A375 (cell line): ENCODE measurements at places on chromosomes 13 and 19. TPM values are rescaled to one million over a fixed set of nuclear protein-coding genes. Genes with fewer than 3 reads are reported as not detected.

The LRFN3 gene
- total RNA-seq, result 2.1 TPM in 2 replicates

The ZNF772 gene
- total RNA-seq, result 12.3 and 15.8 TPM in 2 replicates

The ZNF653 gene
- 10.6 and 14.3 TPM in 2 replicates for total RNA-seq

The CD209 gene
- total RNA-seq, result not detected in 2 replicates

The SHISA7 gene
- total RNA-seq, result 0.03 TPM in 1 of 2 replicates, not detected in the other

The FGF14 gene
- total RNA-seq, result 0.04 and 0.40 TPM in 2 replicates

The CPB2 gene
- not detected in 2 replicates for total RNA-seq

The SSC5D gene
- 0.53 and 0.93 TPM in 2 replicates for total RNA-seq

The TMIGD2 gene
- not detected in 2 replicates for total RNA-seq

The CCDC70 gene
- not detected in 2 replicates for total RNA-seq

The C1QTNF9B gene
- not detected in 2 replicates for total RNA-seq

The OR7A5 gene
- not detected in 2 replicates for total RNA-seq

The CASP14 gene
- not detected in 2 replicates for total RNA-seq

The EBI3 gene
- 1.8 and 4.5 TPM in 2 replicates for total RNA-seq

The KIR3DL2 gene
- total RNA-seq, result not detected in 2 replicates

The AKAP11 gene
- total RNA-seq, result 10.9 and 11.7 TPM in 2 replicates

The ACP7 gene
- total RNA-seq, result not detected in 2 replicates

The CGB3 gene
- total RNA-seq, result not detected in 2 replicates

The LRP3 gene
- 2.6 TPM in 2 replicates for total RNA-seq

The ZNF614 gene
- 6.8 and 7.1 TPM in 2 replicates for total RNA-seq

The KIRREL2 gene
- total RNA-seq, result 0.08 TPM in 1 of 2 replicates, not detected in the other

The ZNF799 gene
- 2.3 and 4.1 TPM in 2 replicates for total RNA-seq

The CACNA1A gene
- 0.40 and 1.1 TPM in 2 replicates for total RNA-seq

The ZNF850 gene
- total RNA-seq, result 3.0 and 6.0 TPM in 2 replicates
